ENCODE measurements at places on chromosomes 5 and 9.
A peak's percentile ranks its signal among the peaks of the same experiment; 100 is the strongest.

DNA sequence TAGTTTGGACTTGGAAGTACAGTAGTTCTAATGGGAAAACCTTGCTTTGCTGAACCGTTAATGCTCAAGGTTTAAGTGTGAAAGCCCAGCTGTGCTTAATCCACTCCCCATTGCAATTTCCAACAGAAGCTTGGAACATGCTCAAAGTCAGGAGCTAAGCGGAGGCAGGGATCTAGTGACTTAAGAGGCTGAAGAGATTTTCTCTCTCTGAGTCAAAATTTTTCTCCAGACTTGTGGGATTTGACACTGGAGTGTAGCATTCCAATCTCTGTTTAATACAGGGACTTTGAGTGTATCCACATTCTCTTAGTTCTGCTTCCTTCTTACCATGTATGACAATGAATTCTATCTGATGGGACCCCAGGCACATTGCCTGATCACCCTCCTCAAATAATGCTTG is 471.8 kb downstream of the KIF4B start:
- no peak for DNase-seq

DNA sequence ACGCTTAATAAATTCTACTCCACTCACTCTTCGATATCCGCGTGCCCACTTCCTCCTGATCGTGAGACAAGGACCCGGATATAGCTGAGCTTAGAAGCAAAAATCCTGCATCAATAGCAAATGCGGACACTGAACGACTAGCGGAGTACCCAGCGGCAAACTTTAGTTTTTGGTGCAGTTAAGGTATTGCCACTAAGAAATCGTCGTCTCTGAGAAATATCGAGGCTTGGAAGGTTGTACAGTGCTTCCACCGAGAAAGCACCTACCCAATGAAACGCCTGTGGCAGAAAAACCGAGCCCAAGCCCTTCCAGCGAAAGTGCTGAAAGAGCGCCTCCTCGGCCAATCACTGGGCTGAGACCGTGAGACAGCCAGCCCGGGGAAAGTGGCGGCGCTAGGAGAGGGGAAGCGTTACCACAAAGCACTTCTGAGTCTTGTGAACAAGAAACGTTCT is 32.2 kb downstream of the ANXA2R start:
- DNase-seq: no peak

DNA sequence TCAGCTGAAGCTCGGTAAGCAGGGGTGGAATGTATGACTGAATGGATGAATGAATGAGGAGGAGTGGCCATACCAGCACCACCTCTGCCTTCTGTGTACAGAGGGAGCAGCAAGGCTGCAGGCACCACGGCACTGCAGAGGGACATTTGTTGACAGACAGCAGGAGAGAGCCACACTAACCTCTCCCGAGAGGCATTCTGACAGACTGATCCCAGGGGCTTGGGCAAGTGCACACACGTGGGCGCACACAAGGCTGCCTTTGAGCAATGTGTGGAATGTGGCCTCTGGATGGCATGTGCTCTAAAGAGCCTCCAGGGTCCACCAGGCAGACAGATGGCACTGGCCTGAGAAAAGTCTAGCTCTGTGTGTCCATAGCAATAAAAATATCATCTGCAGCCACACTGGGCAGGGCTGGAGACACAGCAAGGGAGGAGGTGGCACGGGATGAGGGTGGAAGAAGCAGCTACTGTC is 111.8 kb downstream of the ACTL7B start:
- DNase-seq: peak; percentile 63

- no peak for DNase-seq
Measured at GRCh38 chr9:7105095-7105494, 347.3 kb downstream of the KDM4C start.

DNA sequence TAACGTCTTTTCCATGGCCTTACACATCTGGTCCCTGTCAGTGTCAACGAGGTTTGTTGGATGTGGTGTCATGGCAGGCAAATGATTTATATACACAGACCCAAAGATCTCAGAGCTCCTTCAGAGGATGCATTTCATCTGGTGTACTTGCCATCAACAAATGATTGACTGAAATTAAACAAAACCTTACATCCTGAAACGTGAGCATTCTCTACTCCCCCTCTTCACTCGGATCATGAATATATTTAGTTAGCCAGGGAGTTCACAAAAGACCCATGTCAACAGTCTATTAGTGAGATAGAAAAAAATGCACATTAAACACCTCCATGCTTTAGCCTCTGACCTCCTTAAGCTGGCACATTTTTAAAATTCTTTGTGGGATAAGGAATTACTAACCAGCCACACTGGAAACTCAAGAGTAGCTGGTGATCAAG is 215.6 kb downstream of the EFNA5 start:
- DNase-seq: peak; percentile 73

GRCh38 chr5:147904110-147904509 is 2.2 kb downstream of the C5orf46 start:
- DNase-seq: no peak

DNA sequence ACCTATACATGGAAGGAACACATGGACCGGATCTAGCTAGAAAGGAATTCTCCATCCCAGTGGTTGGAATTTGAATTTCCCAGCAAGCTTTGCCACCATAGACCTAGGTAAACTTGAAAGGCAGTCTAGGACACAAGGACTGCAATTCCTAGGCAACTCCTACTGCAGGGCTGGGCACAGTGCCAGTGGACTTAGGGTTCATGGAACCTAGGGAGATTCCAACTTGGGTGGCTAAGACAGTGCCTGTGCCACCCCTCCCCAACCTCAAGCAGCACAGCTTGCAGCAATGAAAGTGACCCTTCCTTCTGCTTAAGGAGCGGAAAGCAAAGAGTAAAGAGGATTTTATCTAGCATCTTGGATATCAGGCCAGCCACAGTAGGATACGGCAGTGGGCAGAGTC is 663.3 kb downstream of the ELAVL2 start:
- no peak for DNase-seq

DNA sequence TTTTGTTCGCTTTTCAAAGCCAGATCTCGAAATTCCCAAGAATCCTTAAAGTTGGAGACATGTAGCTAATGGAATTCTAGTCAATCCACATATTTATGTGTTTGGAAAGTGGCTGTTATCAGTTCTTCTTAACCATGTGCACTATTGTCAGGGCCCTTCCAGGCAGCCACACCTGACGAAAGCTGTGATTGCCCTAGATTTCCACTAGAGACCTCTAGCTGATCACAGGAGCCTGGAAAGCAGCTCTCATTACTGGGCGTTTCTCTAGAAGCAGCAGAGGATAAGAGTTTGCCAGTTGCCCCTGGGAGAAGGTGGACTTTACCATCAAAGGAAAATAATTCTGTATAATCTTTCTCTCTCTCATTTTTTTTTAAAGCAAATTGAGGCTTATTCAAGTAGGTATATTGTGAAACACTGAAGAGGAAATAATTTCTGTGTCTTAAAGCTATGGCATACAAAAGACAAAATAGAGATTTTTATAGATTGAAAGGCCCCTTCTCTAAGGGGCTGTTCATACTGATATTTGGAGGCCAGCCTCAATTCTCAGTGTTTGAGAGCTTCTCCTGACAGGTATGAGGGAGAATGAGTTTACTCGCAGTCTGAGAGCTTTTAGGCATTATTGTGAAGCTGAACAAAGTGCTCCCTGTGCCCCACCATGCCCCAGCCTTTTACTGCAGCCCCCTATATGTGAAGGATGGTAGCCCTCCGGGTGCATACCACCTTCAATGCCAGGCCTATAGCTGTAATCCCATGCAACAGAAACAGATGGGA is 405.4 kb upstream of the ACTBL2 start:
- DNase-seq: peak; percentile 59

- no peak for DNase-seq
Measured at GRCh38 chr9:82895822-82896110, 167.2 kb downstream of the RASEF start.

DNA sequence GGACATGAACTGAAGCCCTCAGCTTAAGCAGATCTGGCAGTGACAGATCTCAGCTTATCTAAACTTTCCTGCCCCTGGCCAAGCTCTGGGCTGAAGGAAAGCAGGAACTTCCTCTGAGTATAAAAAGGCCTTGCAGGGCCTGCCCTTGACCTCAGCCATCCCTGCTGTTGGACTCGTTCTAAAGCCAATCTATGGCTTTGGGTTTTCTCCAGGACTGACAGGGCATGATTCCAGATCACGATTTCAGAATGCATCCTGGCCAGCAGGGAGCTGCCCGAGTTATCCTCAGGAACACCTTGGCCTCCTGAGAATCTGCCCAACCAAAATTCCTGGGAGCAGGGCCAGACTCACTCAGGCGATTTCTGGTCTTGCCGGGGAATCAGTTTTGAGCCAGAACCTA is 502.7 kb downstream of the TLE4 start:
- DNase-seq: no peak

Data from left kidney (tissue), 8 donors.